Activated CD8-positive, alpha-beta memory T cell treated with anti-CD3 and anti-CD28 coated beads for 36 hours (primary cell): ENCODE measurements at places on chromosomes 13 and 19. TPM values are rescaled to one million over a fixed set of nuclear protein-coding genes. Genes with fewer than 3 reads are reported as not detected.

Gene TINCR
- total RNA-seq = 0.48 TPM

Gene SMIM44
- total RNA-seq = not detected

Gene LHB
- not detected for total RNA-seq

Gene KMT2B
- total RNA-seq = 52.0 TPM

Gene ERFL
- 1.1 TPM for total RNA-seq

Gene FGF22
- total RNA-seq = not detected

Gene DAND5
- total RNA-seq = not detected

Gene SLC39A3
- total RNA-seq = 50.8 TPM

Gene C19orf67
- total RNA-seq = not detected

Gene RASAL3
- 104 TPM for total RNA-seq

Gene C5AR2
- total RNA-seq = not detected

Gene PDX1
- total RNA-seq = not detected

Gene ZNF649
- 9.4 TPM for total RNA-seq

Gene SLAIN1
- 28.7 TPM for total RNA-seq

Gene KRTDAP
- not detected for total RNA-seq

Gene TMEM91
- total RNA-seq = 3.0 TPM

Gene GGN
- not detected for total RNA-seq

Gene CTXN1
- total RNA-seq = 0.91 TPM

Gene ZNF845
- 4.8 TPM for total RNA-seq

Gene KIRREL2
- 1.0 TPM for total RNA-seq

Gene ZNF154
- 5.0 TPM for total RNA-seq

Gene MAST3
- total RNA-seq = 15.5 TPM

Gene SPRY2
- 1.3 TPM for total RNA-seq

Gene GSK3A
- 50.8 TPM for total RNA-seq

Gene COPE
- 164 TPM for total RNA-seq

Gene DIRAS1
- not detected for total RNA-seq

Gene GAS6
- not detected for total RNA-seq

Gene ZNF577
- 4.1 TPM for total RNA-seq

Gene ZFP28
- 2.9 TPM for total RNA-seq

Gene NR2C2AP
- 57.0 TPM for total RNA-seq

Gene SYNGR4
- total RNA-seq = not detected

Gene CCDC169
- not detected for total RNA-seq

Gene CASP14
- total RNA-seq = not detected

Gene PLIN5
- total RNA-seq = not detected
